CD4-positive, CD25-positive, alpha-beta regulatory T cell (primary cell): ENCODE measurements at places on chromosomes 7 and 10. TPM values are rescaled to one million over a fixed set of nuclear protein-coding genes. Genes with fewer than 3 reads are reported as not detected.

- no peak for DNase-seq
Observed at GRCh38 chr10:18437486-18437885, 213.9 kb downstream of the NSUN6 start.

- no peak for DNase-seq
Observed at GRCh38 chr7:122301858-122302760, 2.4 kb downstream of the FEZF1 start.

GRCh38 chr7:55730197-55730596, 132.4 kb downstream of the SEPTIN14 start:
- DNase-seq, result no peak

GRCh38 chr10:127774766-127775559, 38.0 kb downstream of the FOXI2 start:
- no peak for DNase-seq

Gene SEC23IP
- total RNA-seq, result 29.7 TPM

GRCh38 chr10:116669080-116669479, 48.3 kb downstream of the PNLIPRP2 start:
- no peak for DNase-seq

Gene PNLIPRP3
- not detected for total RNA-seq

DNA sequence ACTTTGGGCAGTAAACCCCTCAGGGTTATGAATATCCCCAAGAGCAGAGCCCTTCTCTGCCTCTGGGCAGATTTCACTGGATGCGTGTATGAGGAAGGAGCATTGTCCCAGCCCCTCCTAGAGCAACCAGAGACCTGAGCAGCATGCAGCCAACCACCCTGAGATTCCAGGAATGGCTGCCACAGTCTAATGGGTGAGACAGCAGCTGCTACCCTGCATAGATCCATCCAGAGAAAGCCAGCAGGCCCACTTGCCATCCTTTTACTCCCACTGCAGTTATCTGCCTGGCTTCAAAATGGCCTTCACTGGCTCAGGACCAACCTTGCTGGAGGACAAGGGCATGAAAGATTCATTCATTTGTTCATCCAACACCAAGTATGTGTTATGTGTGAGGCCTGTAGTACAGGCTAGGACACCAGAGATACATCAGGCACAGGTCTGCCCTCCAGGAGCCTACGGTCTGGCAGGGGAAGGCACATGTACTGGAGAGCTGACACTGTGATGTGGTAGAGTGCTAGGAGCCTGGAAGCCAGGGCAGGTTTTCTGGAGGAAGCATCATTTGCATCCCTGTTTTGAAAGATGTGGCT, 26.2 kb upstream of the C10orf105 start:
- DNase-seq, result no peak

GRCh38 chr7:39085590-39086049, 107.9 kb downstream of the POU6F2 start:
- no peak for DNase-seq

DNA sequence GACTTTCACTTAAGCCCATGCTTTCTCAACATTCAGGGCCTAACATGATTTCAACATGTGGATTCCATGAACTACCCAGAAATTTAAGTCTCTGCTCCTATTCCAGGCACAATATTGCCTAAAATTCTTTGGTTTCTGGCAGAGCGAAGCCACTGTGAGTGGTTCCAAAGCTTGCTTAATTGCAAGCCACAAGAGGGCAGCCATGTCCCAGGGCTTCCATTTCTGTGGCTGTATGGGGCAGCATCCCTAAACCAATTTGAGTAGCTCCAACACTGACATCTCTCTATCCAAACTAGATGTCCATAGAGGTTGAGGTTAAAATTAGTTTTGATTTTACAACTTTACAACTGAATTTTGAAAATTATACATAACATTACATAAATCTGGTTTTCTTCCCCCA, 56.3 kb upstream of the MDFIC start:
- peak; percentile 53 for DNase-seq
